Activated T-helper 1 cell treated with Interleukin-2 at 50 U/mL for 16 hours (primary cell): ENCODE measurements at places on chromosomes 12 and 14.

DNA sequence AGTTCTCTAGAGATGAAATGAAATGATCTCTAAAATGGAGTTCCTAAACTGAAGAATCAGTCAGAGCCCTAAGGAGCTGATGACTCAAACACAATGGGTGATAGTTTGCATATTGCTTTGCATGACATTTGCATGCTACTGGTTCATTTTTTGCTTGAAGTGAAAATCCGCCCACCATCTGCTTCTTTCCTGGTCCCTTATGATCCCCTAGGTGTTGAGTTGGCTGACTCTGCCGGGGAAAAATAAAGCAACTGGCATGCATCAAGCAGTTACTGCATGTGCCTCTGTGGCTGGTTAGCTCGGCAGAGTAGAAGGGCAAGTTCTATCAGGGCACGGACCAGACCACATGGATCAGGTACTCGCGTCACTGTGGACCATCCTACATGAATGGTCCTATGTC, 151.1 kb downstream of the PPM1H start:
- no peak for DNase-seq

GRCh38 chr12:106132175-106133135, 6.3 kb downstream of the NUAK1 start:
- DNase-seq: no peak

DNA sequence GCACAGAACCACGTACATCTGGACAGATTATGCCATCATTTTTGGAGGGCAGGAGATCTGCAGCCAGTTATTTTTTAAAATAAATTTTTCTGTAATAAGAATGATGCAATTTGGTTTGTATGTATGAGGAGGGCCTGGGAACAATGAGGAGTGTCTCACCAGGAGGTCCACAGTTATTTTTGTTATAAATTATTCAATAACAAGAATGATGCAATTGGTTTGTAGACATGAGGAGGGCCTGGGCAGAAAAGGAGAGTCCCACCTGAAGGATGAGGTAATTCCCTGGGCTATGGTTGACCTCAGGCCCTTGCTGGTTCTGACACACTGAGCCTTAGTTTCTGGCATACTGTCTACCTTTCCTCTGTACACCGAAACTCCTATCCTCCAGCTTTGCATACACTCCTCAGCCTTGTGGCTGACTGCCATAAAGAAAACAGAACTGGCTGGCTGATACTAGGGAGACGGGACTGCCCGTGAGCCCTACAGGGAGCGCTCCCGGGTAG, 9.0 kb upstream of the DCD start:
- DNase-seq: no peak

GRCh38 chr12:34606749-34607519, 584.6 kb downstream of the ALG10 start:
- DNase-seq: no peak

GRCh38 chr12:1206118-1206734, 215.2 kb downstream of the ERC1 start:
- no peak for DNase-seq

- no peak for DNase-seq
Measured at GRCh38 chr12:91561301-91561957, 378.8 kb upstream of the DCN start.

DNA sequence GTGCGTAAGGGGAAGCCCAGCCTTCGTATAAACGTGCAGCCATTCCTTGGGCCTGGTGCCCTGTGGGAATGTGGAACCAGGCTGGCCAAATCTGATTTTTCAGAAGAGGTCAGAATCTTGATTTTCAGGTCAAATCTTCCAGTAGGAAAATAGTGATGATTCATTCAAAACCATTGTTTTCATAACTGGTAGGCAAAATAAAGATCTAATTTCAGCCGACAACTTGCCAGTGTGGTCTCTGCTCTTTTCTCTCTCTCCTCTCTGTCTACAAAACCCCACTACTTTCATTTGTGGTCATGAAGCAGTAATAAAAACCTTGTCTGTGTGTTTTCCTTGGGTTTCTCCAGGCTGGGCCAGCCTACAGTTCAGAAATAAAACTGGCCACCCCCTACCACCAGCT, 135.1 kb downstream of the RBM19 start:
- no peak for DNase-seq

- DNase-seq: no peak
Measured at GRCh38 chr12:92085736-92086040, 60.0 kb downstream of the BTG1 start.

- no peak for DNase-seq
Measured at GRCh38 chr12:62977418-62977817, 42.5 kb upstream of the PPM1H start.

DNA sequence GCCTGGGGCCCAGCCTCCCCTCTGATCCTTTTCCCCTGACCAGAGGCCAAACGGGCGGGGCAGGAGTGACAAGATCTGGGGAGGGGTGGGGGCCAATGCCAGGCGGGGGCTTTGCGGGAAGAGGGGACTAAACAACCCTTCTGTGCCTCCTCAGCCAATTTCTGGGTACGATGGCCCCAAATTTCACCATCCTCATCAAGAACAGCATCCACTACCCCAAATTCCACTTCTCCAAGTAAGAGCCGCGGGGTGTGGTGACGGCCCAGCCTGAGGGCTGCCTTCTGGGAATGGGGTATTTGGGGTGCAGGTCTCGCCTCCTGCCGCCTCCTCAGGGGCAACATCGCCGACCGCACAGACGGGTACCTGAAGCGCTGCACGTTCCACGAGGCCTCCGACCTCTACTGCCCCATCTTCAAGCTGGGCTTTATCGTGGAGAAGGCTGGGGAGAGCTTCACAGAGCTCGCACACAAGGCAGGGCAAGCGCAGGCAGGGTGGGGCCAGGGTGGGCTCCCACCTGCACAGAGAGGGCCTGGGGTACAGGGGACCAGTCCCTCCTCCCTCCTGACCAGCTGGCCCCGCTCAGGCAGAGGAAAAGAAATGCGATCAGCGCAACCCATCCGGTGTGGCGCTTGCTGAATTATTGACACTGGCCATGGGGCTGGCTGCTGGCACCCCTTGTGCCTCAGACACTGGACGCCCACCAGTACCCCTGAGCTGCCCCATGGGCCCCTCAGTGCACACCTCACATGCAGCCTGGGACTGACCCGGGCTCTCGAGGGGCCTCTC, 1.7 kb downstream of the P2RX2 start:
- DNase-seq: no peak

DNA sequence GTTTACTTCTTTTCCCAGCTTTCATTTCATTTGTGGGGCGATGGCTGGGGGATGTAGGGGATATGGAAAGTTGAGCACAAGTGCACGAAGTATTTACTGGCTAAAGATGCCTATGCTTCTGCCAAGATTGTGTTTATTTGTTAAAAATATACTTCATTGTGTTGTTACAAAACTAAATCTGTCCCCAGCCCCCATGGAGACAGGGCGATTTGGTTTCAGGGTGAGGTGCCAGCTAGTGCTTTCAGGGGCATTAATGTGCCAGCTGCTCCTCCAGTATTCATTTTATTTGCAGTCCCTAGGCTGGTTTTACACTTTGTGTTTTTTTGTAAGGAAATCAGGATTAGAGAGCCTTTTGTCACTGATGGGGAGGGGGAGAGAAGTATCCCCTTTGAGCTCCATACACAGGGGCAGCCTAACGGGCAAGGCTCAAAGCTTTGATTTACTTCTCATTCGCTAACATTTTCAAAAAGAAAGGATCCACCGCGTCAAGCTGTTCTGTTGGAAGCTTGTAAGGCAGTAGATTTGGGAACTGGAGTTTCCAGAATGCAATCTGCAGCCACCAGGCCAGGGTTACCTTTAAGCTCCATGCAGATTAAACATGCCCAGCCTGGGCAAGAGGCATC, 198.7 kb upstream of the PLEKHG7 start:
- no peak for DNase-seq
